ENCODE measurements at places on chromosomes 6 and 20. TPM values are rescaled to one million over a fixed set of nuclear protein-coding genes. Genes with fewer than 3 reads are reported as not detected.

SSTR4 gene
- not detected for total RNA-seq

DNA sequence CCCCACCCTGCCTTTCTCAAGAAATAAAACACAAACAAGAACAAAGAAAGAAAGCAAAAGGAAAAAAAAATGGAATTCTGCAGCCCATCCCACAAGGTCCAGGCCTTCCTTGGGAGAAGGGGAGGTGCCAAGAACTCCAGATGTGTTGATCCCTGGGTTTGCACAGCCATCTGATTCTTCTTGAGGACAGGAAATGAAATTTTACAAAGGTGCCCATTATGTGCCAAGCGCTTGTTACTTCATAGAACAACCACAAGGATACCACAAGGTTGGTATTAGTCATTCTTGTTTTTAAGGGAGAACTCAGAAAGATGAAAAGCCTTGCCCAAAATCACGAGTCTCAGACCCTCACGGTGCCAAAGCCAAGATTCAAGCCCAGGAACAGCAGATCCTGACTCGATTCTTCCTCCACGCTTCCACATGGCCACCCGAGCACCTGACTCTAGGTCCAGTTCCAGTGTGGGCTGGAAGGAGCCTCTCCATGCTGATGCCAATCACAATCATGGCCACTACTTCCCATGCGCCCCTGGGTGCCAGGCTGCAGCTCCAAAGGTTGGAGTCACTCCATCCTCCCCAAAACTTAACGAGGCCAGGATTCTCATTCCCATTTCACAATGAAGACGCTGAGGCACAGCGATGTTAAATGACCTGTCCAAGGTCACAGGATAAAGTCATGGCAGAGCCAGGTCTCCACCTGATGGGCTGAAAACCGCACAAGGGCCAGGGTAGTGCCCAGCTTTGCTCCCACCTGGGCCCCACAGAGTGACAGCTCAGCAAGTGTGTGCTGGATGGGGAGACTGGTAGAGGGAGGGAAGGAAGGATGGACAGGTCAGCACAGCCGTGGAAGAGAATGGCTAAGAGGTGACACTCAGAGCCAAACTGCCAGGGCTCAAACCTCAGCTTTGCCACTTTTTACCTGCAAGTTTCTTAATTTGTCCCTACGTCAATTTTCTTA, 66.7 kb upstream of the TOP1 start:
- H3K4me1 ChIP-seq: peaks cover 4% of the 10 kb centered on the region
- H3K36me3 ChIP-seq: no peaks in the 10 kb centered on the region
- DNase-seq: no peak
- no peaks in the 10 kb centered on the region for H3K27me3 ChIP-seq

CLVS2 gene
- not detected for total RNA-seq

- no peak overlapping the region for H3K4me3 ChIP-seq
- no peaks in the 10 kb centered on the region for H3K27me3 ChIP-seq
- DNase-seq: no peak
- no peaks in the 10 kb centered on the region for H3K36me3 ChIP-seq
- H3K4me1 ChIP-seq: no peaks in the 10 kb centered on the region
- H3K27ac ChIP-seq: no peak overlapping the region
Measured at GRCh38 chr6:116624036-116624805, 7.9 kb downstream of the RSPH4A start.

SPATA25 gene
- total RNA-seq: 1.3 TPM

BTN3A1 gene
- total RNA-seq: 52.2 TPM

- DNase-seq: no peak
- no peaks in the 10 kb centered on the region for H3K4me1 ChIP-seq
- peaks cover 32% of the 10 kb centered on the region for H3K36me3 ChIP-seq
Measured at GRCh38 chr20:20548527-20549266, 163.7 kb downstream of the RALGAPA2 start.

DNA sequence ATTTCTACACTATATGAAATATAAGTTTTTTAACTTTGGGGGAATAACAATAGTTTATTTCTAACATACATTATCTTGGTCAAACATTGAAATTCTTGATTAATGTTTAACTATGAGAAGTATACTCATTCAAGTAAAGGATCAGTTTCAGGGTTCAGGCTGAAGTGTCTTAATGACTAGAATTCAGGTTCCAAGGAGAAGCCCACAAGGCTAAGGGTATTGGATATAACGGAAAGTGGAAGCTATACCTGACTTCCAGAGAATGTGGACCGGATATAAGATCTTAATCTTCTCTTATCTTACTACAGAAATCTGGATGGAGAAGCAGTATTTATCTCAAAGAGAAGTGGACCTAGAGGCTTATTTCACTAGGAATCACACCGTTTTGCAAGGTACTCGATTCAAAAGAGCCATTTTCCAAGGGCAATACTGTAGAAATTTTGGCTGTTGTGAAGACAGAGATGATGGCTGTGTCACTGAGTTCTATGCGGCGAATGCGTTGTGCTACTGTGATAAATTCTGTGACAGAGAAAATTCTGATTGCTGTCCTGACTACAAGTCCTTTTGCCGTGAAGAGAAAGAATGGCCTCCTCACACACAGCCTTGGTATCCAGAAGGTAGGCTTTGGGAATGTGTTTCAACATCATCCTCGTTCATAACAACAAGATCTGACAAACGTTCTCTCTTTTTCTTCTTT, at the start of gene TINAG:
Gene TINAG, plus strand, starts transcription at position 153 of the 697 bp plus-strand sequence. Its CDS starts 110 bp downstream, at position 263.
- DNase-seq: no peak
- no peak within 1 kb of the TSS for H3K4me3 ChIP-seq
- H3K27ac ChIP-seq: no peak within 1 kb of the TSS
- no peaks in the 10 kb centered on the region for H3K4me1 ChIP-seq
- no peaks in the 10 kb centered on the region for H3K27me3 ChIP-seq

HLA-DRA gene
- 1,444 TPM for total RNA-seq

- H3K36me3 ChIP-seq: no peaks in the 10 kb centered on the region
- no peak for DNase-seq
- H3K27ac ChIP-seq: peak overlapping the region; percentile 72
- H3K4me1 ChIP-seq: peaks cover 11% of the 10 kb centered on the region
Measured at GRCh38 chr6:2998998-2999617, 586 bp upstream of the NQO2 start.

SYNE1 gene
- 168 TPM for total RNA-seq

DNA sequence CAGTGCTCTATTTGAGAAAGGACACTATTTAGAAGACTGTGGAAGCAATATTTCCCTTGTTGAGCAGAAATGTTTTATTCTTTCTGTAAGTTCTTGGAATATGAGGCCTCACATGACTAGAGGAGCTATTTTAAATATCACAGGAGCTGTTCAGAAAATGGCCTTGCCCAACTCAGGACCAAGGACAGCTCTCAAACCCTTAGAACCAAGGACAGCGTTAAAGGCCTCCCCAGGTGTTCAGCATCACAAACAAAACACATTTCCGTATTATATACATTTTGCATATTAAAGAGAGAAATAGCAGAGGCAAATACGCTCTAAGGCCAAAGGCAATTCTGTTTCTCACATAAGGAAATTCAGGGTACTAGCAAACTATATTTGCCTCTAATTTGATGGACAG, 631.4 kb downstream of the CDH26 start:
- H3K4me1 ChIP-seq: no peaks in the 10 kb centered on the region
- no peaks in the 10 kb centered on the region for H3K27me3 ChIP-seq
- no peak overlapping the region for H3K4me3 ChIP-seq
- DNase-seq: no peak
